Activated naive CD8-positive, alpha-beta T cell treated with anti-CD3 and anti-CD28 coated beads, Interleukin-2, amount 10 ng/mL, durations not matched to agents 7 days and 5 days (primary cell): ENCODE measurements at places on chromosomes 1 and 21.

GRCh38 chr1:230982696-230983095 is 3.8 kb downstream of the ARV1 start:
- DNase-seq = no peak

DNA sequence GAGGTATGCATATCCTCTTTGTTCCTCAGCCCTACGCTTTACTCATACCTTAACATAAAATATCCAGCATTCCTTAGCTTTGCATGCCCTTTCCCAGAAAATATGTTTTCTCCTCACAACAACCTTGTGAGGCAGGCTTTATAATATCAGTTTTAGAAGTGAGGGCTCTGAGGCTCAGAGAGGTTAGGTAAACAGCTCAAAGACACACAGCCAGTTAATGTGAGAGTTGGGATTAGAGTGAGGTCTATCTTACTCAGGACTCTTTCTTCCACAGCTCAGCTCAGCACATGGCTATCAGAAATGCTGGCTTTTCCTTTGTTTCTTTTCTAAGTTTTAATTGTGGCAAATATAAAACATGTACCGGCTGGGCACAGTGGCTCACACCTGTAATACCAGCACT is 27.9 kb downstream of the CSF1 start:
- DNase-seq = no peak

- DNase-seq = no peak
These were observed 41.0 kb downstream of the CDC42 start for GRCh38 chr1:22093513-22093912.

- no peak for DNase-seq
These were observed 54.5 kb downstream of the UTP25 start for GRCh38 chr1:209882286-209882685.

DNA sequence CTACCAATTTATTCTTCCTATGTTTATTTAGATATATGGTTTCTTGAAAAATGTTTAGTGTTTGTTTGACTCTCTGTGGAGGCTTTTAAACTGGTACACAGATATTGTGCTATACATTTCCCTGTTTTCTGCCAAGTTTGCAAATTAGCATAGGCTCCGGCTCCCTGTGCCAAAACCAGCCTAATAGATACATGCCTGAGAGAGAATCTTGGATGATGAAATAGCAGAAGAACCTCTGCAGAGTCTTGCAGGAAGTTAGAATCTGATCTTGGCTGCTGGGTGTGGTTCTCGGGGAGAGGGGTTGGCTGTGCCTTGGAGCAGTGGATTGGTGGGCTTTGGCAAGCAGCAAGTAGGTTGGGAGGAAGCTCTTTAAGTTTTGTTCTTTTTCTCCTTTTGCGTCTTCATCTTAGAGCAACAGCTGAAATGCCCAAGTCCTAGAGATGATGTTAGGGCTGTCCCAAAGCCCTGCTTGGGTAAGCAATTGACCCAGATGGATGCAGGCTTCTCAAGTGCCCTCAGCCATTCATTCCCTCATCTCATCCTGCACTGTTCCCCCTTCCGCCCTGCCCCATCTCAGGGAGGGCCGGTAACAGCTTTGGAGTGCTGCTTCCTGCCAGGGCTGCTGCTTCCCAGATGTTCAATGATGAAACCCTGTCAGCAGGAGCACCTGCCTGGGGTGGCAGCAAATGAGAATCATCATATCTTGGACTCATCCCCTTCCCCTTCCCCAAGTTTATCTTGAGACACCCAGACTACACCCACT is 9.3 kb downstream of the PLA2G2A start:
- no peak for DNase-seq

DNA sequence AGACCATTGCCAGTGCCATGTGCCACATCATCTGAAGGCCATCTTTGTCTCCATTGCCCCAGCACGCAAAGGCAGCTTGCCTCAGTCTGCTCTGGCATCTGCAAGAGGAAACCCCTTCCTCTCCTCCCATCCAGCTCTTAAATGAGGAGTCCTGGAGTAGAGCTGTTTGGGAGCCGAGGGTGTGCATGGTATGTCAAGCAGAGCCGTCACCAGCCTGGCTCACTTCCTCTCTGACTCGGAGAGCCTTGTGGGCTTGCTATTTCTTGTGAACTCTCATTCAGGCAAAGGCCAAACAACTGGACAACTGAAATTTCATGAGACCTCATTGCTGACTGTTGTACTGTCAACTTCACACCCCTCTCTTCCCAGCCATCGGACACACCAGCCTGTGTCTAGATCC is 143.9 kb downstream of the SIPA1L2 start:
- no peak for DNase-seq

DNA sequence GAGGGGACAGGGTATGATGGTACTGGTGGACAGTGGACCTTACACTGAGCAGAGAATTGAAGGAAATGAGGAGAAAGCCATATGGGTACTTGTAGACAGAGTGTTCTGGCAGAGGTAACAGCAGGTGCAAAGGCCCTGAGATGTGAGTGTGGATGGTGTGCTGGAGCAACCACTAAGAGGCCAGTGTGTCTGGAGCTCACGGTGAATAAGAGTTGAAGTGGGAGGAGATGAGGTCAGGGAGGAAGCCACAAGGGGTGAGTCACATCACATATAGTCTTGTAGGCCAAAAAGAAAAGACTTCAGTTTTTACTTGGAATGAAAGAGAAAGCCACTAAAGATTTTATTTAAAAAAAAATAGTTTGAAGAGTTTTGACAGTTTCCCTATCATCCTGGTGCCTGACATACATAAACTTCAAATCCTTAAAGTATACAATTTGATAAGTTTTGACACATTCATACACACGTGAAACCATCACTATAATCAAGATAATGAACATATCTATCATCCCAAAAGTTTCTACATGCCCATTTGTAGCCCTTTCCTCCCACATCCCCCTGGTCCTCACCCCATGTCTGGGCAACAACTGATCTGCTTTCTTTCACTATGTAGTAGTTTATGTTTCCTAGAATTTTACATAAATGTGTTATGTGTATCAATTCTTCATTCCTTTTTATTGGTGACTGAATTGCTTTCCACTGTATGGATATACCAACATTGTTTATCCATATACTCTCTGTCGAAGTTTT is 148.4 kb downstream of the GPATCH2 start:
- DNase-seq = peak; percentile 37

DNA sequence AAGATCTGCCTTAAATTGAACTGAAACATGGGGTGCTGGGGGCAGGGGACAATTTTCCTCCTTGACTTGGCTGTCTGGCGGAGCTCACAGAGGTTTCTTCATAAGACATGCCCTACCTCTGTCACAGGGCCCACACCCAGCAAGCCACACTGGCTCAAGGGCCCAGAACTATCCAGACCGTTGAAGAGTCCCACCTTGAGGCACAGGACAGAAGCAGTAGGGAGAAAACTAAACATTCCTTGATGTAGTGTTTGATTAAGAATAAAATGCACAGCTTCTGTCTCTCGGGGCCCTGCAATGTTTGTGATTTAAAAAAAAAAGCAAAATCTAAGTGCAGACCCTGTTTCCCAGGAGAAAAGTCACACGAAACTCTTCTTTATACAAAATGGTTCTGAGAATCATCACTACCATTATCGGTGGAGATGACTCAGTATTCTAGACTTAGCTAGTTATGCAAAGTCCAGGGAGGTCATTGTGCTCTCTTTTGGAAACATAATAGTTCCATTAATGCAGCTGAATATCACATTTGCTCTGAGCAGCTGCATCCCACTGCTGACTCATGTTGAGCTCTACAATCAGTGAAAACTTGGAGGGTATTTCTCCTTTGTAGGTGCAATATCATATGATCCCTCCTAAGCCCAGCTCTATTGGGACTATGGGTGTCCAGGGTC is 53.6 kb upstream of the DIRAS3 start:
- no peak for DNase-seq

DNA sequence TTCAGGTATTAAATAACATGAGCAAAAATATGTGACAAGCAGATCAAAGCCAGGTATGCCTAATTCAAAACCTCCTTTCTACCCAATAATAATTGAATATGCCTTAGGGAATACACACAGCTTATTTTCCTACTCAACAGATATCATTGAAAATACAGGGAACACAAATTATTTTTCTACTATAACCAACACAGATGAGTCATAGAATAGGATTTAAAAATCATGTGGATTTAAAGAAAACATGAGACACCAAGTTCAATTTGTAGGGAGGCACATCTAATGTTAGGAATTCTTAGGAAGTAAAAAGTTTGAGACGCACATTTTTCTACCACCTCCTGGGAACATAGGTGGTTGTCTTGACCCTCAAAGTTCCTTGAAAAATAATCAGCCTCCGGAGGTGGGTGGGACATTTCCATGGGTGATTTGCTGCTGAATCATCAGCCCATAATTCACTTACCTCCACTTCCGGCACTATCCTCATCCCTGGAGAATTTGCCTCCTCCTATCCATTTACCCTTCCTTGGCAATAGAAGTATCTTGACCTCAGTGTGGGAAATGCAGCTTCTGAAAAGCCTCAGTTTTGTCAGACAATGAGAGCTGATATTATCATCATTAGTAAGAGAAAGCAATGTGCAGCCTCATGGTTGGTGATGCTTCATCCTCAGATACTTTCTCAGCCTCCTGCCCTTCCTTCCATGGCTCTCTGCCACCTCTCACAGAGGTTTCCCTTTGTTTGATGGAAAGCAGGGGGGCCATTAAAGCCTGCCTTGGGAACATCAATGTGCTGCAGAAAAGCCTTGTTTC is 33.5 kb upstream of the RGS4 start:
- DNase-seq = no peak

- DNase-seq = no peak
These were observed 144.8 kb upstream of the VANGL1 start for GRCh38 chr1:115496904-115497527.

- no peak for DNase-seq
These were observed 233.2 kb upstream of the NR5A2 start for GRCh38 chr1:199794105-199794863.

GRCh38 chr1:179021873-179022272 is 3.8 kb upstream of the FAM20B start:
- no peak for DNase-seq

- no peak for DNase-seq
These were observed 57.4 kb downstream of the FOXD2 start for GRCh38 chr1:47495176-47495713.

DNA sequence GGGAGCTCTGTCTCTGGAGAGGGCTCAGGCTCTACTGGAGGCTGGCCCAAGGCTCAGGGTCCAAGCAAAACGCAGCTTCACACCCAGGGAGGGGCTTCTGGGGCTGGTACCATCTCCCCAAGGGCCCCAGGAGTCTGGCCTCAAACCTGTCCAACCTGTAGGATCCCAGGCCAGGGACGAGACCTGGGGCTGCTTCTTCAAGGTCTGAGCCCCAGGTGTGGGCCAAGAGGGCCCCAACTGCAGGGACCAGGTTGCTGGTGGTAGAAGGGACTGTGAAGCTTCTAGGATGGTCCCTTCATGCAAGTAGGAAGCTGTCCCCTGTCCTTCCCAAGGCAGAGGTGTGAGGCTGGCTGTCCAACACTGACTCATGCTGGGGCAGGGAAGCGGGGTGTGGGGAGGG is 7.8 kb upstream of the MMEL1 start:
- DNase-seq = no peak

DNA sequence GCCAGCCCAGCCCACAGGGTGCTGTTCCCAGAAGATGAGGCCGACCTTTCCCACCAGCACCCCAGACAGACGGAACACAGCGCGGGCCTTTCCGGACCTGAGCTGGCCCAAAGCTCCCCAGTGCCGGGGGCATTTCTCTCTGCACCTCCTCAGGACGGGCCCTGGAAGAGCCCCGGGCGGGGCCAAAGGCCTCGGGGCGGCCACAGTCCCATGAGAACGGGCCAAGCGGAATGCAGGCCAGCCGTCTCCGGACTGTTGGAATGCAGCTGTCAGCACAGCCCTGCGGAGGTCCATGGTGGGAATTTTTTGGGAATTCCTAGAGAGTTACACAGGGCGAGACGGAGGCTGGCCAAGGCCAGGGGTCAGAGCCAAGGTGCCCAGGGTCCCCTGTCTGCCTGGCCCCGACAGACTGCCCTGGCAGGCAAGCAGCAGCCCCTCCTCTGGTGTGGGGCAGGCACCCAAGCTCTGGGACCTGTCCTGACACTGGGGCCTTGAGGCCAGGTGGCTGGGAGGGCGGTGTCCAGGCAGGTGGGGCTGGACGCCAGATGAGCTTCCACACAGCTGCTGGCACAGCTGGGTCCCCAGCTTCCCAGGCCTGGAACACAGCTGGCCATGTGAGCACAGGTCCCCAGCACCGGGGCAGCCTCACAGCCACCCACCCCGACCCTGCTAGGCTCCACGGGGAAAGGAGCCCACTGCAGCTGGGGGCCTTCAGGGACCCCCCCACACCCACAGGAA is 63.0 kb downstream of the MEGF6 start:
- DNase-seq = no peak

GRCh38 chr1:108071601-108072000 is 106.6 kb upstream of the VAV3 start:
- DNase-seq = no peak

DNA sequence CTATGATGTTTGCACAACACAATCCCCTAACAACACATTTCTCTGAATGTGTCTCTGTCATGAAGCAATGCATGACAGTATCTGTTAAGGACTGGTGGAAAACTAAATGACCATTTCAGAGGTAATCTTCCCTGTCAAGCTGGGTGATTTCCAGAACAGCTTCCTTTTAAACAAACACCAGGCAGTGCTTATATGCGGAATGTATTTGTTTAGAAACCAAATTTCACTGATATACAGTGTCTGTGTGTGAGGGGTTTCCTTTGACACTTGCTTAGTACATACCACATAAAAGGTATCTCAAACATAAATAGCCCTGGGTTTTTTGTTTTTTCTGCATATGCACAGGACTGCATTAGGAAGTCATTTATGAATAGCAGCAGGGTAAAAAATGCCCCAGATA is 95.6 kb downstream of the TGFBR3 start:
- no peak for DNase-seq

GRCh38 chr21:36994501-36995158 is 11.9 kb upstream of the RIPPLY3 start:
- DNase-seq = peak; percentile 52

DNA sequence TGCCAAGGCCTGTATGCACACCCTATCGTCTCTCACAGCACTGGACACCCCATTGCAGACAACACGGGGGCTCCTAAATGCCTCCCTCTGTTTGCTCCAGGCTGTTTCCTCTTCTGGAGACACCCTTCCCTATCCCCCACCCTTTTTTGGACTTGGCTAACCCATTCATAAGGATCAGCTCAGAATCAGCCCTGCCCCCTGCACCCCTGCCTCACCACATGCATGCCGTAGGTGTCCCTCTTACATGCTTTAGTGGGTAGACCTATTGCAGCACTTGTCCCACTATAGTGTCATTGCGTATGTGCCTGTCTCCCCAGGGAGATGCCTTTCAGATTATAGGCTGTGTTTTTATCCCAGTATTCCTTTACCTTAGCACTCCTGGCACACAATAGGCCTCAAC is 30.9 kb downstream of the OPTC start:
- DNase-seq = no peak

- no peak for DNase-seq
These were observed 244.6 kb upstream of the DMRTA2 start for GRCh38 chr1:50667710-50668356.

DNA sequence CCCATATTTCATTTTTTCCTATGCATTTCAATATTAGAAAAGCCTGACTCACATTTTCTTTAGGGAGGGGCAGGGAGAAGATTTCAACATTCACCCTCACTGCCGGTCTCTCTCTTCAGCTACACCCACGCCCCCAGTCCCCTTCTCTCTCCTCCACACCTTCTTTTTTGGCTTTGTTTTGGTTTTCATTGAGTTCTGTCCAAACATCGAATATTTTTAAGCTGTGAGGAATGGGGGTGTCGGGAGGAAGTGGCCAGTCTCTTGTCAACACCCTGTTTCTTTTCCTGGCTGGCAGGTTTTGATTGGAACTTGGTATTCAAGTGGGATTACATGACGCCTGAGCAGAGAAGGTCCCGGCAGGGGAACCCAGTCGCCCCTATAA is 177.3 kb downstream of the PGBD5 start:
- no peak for DNase-seq

GRCh38 chr1:39788758-39789570 is at the start of gene BMP8B:
BMP8B (minus strand) TSS chr1:39788865; CDS start chr1:39788485, 380 bp downstream.
- DNase-seq = peak; percentile 69
